ENCODE measurements at places on chromosomes 11 and 22. TPM values are rescaled to one million over a fixed set of nuclear protein-coding genes. Genes with fewer than 3 reads are reported as not detected.

FCHSD2 gene
- 8.8 TPM for total RNA-seq

FBLN1 gene
- 50.2 TPM for total RNA-seq

TRIM6 gene
- total RNA-seq, result 13.1 TPM

TBX1 gene
- total RNA-seq, result 3.0 TPM

MTFP1 gene
- total RNA-seq, result 73.3 TPM

TCIRG1 gene
- 182 TPM for total RNA-seq

DNAJC24 gene
- total RNA-seq, result 8.3 TPM

SAA4 gene
- not detected for total RNA-seq

APOL3 gene
- 0.10 TPM for total RNA-seq

INS gene
- not detected for total RNA-seq

NXPE4 gene
- not detected for total RNA-seq

LRRC10B gene
- 0.25 TPM for total RNA-seq

HSPB2 gene
- not detected for total RNA-seq

GLYATL1 gene
- total RNA-seq, result not detected

SYT9 gene
- total RNA-seq, result 0.18 TPM

DEPDC5 gene
- 3.8 TPM for total RNA-seq

DBX1 gene
- total RNA-seq, result not detected

SYT8 gene
- not detected for total RNA-seq

SMDT1 gene
- 40.1 TPM for total RNA-seq

MIAT gene
- total RNA-seq, result 0.29 TPM

YPEL4 gene
- 0.27 TPM for total RNA-seq

RFPL1 gene
- not detected for total RNA-seq

OSBP gene
- total RNA-seq, result 25.1 TPM

C11orf16 gene
- not detected for total RNA-seq

KRTAP5-7 gene
- not detected for total RNA-seq

C22orf42 gene
- not detected for total RNA-seq

ACTN3 gene
- total RNA-seq, result not detected

CALCA gene
- not detected for total RNA-seq

RAB36 gene
- total RNA-seq, result 7.6 TPM

MS4A7 gene
- total RNA-seq, result not detected

MLC1 gene
- 0.05 TPM for total RNA-seq

DDIAS gene
- 18.5 TPM for total RNA-seq
